ENCODE measurements at places on chromosomes 5 and 9.
A peak's percentile ranks its signal among the peaks of the same experiment; 100 is the strongest.

GRCh38 chr5:162231522-162231921 is 163.9 kb downstream of the GABRG2 start:
- DNase-seq = no peak

- peak; percentile 81 for DNase-seq
These were observed at the start of gene CETN3 for GRCh38 chr5:90409318-90410177. Gene CETN3, minus strand, starts transcription at chr5:90409756. Its CDS starts 95 bp downstream, at chr5:90409661.

GRCh38 chr5:160750938-160751657 is 100.9 kb downstream of the ATP10B start:
- DNase-seq = no peak

- DNase-seq = no peak
These were observed 829.5 kb upstream of the ACO1 start for GRCh38 chr9:31554941-31555340.

- no peak for DNase-seq
These were observed 52.1 kb upstream of the LMX1B start for GRCh38 chr9:126561582-126561981.

All from stimulated activated CD4-positive, alpha-beta T cell treated with anti-CD3 and anti-CD28 coated beads, Interleukin-4, amount 100 ng/mL, for 4 hours (primary cell).